ENCODE measurements at places on chromosomes 4 and X.

- no peak for DNase-seq
Measured at GRCh38 chrX:123962006-123962467, 531 bp downstream of the STAG2 start.

- no peak for DNase-seq
Measured at GRCh38 chrX:72084114-72084513, 47.6 kb downstream of the RTL5 start.

- DNase-seq, result no peak
Measured at GRCh38 chrX:37946197-37946596, 60.2 kb upstream of the SYTL5 start.

GRCh38 chr4:1535926-1536578 lies 129.8 kb upstream of the NKX1-1 start:
- no peak for DNase-seq

GRCh38 chr4:3871181-3871852 lies 105.1 kb downstream of the ADRA2C start:
- DNase-seq, result no peak

GRCh38 chr4:8378101-8378724 lies 62.3 kb downstream of the ACOX3 start:
- no peak for DNase-seq

DNA sequence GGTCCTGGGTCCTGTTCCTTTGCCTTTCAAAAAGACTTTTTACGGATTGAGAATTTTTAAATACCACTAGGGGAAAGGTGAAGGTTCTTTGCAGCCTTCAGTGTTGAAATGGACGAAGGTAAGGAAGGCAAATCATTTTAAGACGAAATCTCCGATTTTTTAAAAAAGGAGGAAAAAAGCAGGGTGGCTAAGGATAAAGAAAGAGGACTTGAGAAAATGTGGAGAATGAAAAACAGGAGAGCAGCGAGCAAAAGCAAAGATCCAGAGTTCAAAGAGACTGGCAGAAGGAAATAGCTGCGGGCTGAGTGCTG lies 314 bp downstream of the EPHA5 start:
- no peak for DNase-seq
